Osteoblast (primary cell): ENCODE measurements at places on chromosomes 11 and 22.

DNA sequence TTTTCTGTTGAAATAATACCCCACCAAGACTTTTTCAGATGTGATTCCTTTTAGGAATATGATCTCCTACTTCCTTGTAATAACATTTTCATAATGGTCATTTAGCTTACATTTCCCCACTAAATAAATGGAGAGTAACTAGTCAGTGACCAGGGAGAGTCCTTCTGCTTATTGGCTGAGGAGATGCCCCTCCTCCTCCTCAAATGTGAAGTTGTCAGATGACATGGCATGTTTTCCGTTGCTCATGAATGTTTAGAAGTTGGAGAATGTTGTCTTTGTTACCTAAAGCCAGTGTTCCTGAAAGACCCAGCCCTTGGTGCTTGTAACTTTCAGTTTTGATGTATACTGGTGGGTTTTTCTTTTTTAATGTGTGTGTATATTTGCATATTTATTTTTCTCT, 38.2 kb downstream of the CSRP3 start:
- DNase-seq: no peak

DNA sequence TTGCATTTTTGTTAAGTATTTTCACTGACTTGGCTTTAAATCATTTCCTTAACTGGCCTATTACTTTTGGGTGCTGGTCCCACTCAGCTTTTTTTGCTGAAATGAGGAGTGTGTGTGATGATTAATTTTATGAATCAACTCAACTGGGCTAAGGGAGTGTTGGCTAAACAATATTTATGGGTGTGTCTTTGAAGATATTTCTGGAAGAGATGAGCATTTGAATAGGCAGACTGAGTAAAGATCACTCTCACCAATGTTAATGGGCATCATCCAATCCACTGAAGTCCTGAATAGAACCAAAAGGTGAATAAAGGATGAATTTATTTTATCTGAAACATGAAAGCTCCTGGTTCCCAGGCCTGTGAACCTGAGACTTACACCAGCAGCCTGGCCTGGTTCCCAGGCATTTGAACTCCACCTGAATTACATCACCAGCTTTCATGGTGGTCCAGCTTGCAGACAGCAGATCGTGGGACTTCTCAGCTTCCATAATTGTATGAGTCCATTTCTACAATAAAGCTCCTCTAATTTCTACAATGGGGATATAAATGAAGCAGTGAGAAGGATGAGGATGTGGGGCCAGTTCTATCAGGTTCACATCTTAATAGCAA, 241.3 kb upstream of the ZC3H12C start:
- no peak for DNase-seq

GRCh38 chr11:130448416-130449309, at the start of gene ADAMTS15:
Gene ADAMTS15 (plus strand): TSS chr11:130448645. CDS start chr11:130448974, 329 bp downstream.
- DNase-seq: peak; percentile 97

- DNase-seq: no peak
Measured at GRCh38 chr22:28154861-28155260, 235.8 kb upstream of the PITPNB start.

GRCh38 chr11:124917115-124917637, 1.9 kb upstream of the HEPN1 start:
- DNase-seq: no peak

DNA sequence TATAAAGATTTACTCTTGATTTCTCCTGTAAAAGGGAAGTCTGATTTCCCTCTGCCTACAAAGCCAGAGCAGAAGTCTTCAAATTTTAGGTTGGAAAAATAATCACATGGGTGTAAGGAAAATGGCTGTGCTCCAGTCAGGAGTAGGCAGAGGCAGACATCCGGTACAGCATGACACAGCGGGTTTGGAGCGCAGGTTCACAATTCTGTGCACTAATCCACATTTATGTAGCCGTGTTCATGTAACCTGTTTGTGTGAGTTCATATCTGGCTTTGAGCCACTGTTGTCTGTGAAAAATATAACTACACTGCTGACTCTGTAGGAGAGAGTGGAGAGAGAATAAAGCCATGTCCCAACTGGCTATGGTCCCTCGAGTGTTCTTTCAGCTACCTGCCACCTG, 248.0 kb downstream of the CASP12 start:
- no peak for DNase-seq

DNA sequence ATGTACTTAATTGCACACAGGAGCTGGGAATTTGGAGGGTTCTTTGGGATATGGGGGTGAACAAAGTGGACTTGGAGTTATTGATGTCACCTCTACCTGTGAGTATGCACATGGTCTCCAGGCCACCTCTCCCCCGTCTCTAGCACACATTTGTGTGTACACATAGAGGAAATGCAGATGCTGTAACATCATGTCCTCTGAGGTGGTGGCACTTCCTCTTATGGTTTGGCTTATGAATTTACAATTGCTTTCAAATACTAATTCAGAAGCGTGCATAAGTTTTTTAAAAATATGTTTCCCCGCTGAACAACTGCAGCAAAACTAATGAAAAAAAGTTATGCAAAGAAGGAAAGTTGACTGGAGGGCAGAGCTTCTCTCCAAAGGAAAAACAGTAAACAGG, 152.0 kb upstream of the TENM4 start:
- DNase-seq: no peak

GRCh38 chr11:124115782-124116616, 749 bp downstream of the VWA5A start:
- DNase-seq: peak; percentile 49

GRCh38 chr11:126072801-126073594, 10.3 kb upstream of the CDON start:
- DNase-seq: no peak

- peak; percentile 35 for DNase-seq
Measured at GRCh38 chr11:89182773-89183518, 5.3 kb downstream of the TYR start.

DNA sequence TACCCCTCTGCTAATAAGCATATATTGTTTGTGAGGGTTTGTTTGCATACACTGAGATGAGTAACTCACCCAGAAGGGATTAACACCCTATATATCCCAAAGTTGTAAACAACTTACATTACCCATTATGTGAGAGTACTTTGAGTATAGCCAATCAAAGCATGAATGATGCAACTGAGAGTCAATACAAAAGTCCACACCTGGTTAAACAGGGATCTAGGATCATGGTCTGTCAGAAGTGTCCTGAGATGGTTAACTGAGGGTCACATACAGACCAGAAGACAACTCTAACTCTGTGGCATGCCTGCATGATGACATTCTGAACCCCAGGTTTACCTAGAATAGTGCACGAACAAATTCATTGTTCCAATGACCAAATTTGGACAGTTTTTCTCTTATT, 17.4 kb upstream of the OR10A5 start:
- DNase-seq: no peak

DNA sequence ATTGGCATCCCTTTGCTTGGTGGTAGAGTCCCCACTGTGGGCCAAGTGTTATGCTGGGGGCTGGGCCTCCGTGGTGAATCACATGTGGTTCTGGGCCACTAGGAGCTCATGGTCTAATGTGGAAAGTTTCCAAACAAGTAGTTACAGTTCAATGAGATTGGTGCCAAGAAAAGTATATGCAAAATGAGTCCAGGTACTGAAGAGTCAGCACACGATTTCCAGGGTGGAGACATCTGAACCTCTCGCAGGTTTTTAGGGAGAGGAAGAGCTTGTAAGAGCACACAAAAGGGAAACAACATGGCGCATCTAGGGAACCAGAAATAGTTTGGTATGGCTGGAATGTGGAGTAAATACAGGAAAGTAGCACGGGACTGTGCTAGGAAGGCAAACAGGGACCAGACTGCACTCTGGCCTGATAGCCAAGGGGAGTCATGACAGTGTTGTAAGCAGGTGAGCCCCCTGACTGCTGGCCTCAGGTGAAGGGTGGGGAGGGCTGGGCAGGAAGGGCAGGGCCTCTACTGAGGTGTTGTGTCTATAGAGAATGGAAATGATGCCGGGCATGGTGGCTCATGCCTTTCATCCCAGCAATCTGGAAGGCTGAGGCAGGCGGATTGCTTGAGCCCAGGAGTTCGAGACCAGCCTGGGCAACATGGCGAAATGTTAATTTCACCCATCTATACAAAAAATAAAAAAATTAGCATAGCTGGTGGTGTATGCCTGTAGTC, 12.6 kb downstream of the POLR2F start:
- peak; percentile 76 for DNase-seq

DNA sequence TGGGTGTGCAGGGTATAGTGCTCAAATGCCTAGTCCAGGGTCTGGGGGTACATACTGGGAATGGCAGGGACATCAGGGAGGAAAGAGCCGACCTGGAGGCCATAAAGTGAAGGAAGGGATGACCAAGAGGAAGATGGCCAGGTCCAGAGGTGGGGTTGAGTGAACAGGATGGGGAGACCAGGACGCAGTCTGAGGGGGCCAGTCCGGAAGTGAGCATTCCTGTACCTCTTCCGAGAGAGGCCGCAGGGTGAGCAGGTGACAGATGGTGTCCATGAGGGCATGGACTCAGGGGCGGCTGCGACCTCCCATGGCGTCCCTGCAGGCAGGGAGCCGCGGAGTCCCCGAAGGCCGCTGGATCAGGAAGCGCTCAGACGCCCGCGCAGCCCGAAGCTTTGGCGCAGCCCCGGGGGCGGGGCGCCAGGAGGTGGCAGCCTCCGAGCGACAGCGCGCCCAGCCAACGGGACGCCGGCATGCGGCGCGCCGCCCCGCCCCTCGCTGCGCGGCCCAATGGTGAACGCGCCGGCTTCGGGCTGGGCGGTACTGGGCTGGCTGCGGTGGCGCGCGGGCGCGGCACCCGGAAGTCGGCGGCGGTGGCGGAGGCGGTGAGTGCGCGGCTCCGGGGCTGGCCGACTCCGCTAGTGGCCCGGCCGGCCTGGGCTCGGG, at the start of gene TANGO2:
Gene TANGO2 (plus strand): TSS at position 578 of the 663 bp plus-strand sequence. CDS start 15,689 bp downstream, outside the sequence.
- peak; percentile 100 for DNase-seq

DNA sequence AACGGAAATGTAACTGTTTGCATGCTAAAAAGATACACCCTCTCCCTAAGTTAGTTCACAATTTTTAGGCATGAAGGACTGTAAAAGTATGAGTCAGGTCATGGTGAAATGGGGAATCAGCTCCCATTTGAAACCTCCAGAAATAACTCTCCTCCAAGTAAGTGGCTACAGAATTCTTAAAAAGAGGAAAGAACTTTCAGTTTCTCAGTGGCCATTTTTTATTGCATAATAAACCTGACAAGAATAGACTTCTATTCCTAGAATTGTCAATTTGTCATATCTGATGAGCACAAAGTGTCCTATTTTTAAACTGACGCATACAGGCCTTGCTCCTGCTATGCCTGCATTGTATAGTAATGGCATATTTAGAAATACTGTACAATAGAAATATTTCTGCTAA, 612.2 kb downstream of the CNTN5 start:
- DNase-seq: no peak

DNA sequence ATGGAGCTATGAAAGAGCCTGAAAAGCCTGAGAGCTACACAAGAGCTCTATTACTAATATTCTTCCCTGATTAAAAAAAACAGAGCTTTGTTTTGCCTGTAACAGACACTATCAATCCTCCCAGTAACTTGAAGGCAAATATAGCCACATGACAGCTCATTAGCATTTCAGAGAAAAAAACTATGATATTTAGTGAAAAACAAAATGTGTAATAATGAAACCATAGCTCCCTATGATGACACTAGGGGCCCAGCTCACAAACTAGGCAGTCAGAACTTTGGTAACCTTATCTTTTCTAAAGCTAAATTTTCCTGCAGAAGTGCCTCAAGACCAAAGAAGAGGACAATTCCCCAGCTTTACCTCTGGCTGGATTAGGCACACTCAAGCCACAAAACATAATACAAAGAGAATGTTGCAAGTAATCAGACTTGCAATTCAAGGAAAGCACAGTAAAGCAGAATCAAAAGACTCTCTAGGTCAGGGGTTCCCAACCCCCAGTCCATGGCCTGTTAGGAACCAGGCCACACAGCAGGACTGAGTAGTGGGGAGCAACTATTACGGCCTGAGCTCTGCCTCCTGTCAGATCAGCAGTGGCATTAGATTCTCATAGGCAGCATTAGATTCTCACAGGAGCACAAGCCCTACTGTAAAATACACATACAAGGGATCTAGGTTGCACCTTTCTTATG, 53.3 kb downstream of the MRTFA start:
- no peak for DNase-seq

DNA sequence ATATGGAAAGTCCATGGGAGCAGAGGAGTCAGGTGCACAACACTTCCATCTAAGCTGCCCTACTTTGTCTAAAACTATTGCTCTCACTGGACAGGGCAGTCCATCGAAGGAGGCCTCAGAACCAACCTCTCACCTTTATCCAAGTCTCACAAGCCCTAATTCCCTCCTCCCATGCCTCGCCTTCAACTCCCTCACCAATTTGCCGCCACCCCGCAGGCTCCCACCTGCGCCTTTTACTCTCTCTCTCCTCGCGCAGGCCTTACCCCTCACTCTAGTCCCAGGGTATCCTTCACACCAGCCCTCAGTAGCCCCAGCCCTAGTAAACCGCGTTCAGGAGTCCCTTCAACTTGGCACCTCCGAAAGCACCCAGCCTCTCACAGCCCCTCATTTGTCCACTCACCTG, 451 bp downstream of the FHIP1B start:
- peak; percentile 82 for DNase-seq

- no peak for DNase-seq
Measured at GRCh38 chr11:75233754-75234172, 6.8 kb upstream of the TPBGL start.

GRCh38 chr11:35237860-35238715, 99.1 kb downstream of the CD44 start:
- DNase-seq: no peak

DNA sequence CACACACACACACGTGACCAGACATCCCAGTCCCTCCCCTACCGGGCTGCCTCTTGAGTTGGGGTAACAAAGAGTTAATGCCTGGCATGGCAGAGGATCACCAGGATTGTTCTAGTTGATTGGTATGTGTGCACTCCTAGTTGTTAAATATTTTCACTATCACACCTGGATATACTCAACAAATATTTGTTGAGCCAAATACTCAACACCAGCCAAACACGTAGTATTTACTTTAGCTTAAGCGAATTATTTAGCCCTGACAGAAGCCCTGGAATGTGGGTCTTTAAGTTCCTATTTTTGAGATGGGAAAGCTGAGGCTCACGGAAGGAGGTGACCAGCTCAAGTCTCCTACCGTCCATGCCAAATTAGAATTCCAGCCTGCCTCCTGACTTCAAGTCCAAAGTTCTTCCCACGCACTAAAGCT, 10.5 kb downstream of the CD3E start:
- DNase-seq: no peak
